Fibroblast of the conjunctiva (primary cell): ENCODE measurements at places on chromosomes 1 and 21.

- no peak for DNase-seq
Observed at GRCh38 chr1:15401391-15402055, 8.2 kb upstream of the EFHD2 start.

GRCh38 chr1:41582351-41582750 lies 97.9 kb upstream of the EDN2 start:
- no peak for DNase-seq

GRCh38 chr1:56827711-56828110 lies 8.5 kb upstream of the FYB2 start:
- DNase-seq = no peak

GRCh38 chr1:112715264-112716053 lies at the start of gene PPM1J:
PPM1J (minus strand) TSS chr1:112715332; CDS start chr1:112715301, 31 bp downstream.
- peak; percentile 86 for DNase-seq

- no peak for DNase-seq
Observed at GRCh38 chr1:114368560-114369255, 142.3 kb downstream of the TRIM33 start.

DNA sequence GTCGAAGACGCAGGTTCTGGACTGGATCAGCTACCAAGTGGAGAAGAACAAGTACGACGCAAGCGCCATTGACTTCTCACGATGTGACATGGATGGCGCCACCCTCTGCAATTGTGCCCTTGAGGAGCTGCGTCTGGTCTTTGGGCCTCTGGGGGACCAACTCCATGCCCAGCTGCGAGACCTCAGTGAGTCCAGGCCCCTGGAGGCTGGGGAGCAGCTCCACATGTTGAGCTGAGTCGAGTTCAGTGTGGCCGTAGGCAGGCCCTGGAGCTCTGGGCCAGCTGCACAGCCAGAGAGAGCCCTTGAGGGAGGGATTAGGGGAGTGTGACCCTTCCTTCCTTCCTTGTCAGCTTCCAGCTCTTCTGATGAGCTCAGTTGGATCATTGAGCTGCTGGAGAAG lies 1.6 kb downstream of the ELF3 start:
- DNase-seq = no peak

DNA sequence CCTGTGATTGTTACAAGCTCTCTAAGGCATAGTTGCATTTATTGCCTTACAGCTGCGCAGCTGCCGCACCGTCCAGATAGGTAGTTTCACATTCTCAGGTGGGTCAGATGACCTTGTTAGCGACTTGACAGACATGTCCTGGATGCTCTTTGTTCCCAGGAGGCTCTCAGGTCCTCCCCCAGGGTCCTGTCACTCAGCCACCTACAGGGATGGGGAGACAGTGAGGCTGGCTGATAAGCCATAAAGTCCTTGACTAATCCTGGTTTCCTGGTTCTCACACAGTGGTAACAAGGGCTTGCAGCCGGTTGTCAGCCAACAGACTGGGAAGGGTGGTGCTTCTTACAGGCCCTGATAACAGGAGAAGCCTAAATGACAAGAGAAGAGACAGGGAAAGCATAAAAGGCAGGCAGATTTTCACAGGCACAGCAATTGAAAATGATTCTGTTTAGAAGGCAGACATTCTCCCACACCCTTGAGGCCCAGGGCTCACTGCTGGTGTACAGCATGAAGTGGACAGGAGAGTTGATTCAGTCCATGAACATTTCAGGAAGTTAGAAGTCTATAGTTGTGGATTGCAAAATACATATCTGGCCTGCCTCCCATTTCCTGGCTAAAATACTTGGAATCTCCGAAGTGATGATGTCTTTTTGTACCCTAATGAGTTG lies 2.9 kb downstream of the ARF1 start:
- DNase-seq = no peak

DNA sequence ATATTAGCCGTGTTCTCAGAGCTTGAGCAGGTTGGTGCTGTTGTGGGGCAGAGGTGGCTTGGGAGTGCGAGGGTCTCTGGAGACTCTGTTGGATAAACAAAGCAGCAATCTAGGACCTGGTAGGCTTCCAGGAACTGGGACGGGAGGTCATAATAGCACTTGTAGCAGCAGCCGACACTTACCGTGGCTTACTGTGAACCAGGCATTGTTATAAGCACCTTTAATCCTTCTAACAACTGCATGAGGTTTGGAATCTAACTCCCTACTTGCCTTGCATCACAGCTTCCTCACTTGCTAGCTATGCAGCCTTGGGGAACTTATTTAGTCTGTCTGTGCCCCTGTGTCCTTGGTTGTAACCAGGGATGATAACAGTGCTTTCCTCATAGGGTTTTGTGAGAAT lies 94.9 kb downstream of the NAV1 start:
- DNase-seq = no peak

GRCh38 chr1:19837866-19838265 lies 22.8 kb upstream of the RNF186 start:
- DNase-seq = no peak

DNA sequence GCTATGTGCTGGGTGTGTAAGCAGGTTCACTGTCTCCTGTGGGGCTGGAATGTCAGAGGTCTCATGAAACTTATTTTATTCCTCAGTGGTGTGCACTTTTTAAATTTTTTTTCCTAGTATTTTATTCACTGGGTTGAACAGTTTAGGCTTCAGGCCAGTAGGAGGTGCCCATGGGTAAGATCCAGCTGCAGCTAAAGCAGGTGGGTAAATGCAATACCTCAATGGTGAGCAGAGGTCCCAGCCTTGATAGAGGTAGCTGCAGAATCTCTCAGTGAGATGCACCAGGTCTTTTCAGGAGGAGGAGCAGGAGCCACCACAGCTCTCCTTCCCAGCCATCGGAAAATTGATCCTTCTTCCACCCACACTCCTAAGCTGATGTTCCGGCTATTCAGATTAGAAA lies 12.6 kb upstream of the OR6N2 start:
- DNase-seq = no peak
